ENCODE measurements at places on chromosomes 2 and 18.

GRCh38 chr18:6589923-6590322, 139.6 kb upstream of the ARHGAP28 start:
- DNase-seq, result no peak

DNA sequence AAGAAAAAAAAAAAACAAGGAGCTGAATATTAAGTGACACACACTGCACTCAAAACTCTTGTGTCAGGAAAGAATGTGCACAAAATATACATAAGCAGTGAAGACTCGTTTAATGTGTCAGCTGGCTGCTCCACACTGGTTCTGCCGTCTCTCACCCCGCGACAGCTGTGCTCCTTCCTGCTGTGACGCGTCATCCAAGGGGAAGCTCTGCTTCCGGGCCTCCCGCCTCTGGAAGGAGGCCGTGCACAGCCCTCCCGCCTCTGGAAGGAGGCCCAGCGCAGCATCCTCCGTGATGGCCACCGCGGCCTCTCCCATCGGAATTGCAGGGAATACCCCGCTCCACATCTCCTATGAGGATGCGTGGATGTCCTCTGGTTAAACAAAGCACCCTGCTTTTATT, 151.0 kb downstream of the HDAC4 start:
- DNase-seq, result no peak

GRCh38 chr2:24984912-24985311, 13.2 kb upstream of the DNAJC27 start:
- DNase-seq, result peak; percentile 81

DNA sequence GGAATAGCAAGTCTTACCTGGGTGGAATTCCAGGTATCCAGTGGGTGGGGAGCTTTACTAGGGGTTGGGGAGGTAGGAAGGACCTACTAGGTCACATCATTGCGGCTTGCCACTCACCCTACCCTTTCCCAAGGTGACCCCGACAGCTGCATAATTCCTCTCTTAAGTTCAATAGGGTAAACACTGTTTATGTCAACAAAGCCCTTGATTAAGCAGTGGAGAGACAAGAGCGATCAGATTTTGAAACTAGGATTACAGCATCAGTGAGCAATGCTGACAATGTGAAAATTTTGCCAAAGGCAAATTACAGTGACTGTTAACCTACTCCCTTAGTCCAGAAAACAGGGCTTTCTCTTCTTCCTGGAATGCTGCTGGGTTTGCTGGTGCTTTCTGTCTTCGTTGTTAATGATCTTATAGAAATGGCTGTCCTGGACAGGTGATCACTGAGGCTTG, 14.5 kb downstream of the SLC19A3 start:
- no peak for DNase-seq

DNA sequence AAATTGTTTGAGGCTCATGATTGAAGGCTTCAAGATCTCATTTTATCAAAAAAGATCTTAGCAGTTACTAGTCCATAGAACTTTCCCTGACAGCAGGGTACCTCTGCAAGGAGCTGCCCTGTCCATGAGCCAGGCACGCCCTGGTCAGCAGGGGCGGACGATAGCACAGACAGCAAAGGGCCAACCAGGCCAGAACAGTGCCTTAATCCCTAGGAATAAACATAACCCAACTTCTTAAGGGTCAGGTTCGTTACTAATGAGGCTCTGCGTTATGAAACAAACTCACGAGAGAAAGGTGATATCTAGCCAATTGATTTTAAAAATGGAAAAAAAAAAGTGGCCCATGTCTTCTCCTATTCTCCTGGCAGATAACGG, 59.2 kb downstream of the BCL2 start:
- no peak for DNase-seq

GRCh38 chr2:143558665-143559064, 429.4 kb downstream of the ARHGAP15 start:
- DNase-seq, result no peak

DNA sequence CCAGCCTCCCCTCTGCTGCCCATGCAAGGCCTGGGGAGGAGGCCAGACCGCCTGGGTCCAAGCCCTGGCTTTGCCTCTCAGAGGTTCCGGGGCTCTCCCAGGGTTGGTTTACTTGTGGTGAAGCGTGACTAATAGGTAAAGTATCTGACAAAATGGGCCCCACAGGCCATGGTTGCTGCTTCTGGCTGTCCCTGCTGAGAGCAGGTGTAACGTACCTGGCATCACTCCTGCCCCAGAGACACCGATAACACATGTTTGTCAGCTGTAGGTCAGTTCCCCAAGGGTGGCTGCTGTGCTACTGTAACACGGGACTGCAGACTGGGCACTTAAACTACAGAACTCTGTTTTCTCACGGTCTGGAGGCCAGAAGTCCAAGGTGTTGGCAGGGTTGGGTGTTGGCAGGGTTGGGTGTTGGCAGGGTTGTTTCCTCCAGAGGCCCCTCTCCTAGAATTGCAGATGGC, 34.1 kb downstream of the ODC1 start:
- DNase-seq, result no peak

DNA sequence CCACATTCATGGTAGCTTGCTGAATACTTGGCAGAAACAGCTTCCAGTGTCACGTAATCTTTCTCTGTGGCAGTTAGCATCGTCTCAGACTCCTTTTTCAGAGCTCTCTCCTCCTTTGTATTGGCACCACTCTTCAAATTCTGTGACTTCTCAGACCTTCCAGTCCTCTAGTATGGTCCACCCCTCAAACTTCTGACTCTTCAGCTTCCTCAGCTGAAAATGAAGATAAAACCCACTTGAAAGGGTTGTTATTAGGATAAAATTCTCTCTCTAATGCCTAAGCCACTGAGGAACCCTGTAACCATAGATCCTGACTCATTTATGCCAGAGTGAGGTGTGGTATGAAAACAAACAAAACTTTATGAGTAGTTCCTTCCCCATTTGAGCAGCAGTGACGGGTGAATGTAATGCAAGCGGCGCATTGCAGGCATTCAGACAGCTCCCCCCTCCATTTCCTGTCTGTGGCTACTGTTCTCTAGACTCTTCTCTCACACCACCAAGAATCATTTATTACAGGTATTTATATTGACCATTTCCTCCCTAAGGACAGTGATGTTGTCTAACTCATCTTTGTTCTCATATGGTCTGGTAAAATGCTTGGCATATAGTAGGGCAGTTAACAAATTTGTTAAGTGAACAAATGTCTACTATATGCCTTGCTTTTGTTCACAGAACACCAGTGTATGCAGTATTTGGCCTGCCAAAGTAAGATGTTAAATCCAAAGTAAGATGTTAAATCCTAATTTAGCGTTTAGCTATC, 35.3 kb downstream of the GALNT1 start:
- no peak for DNase-seq

- DNase-seq, result peak; percentile 8
Observed at GRCh38 chr2:157777427-157777826, 98.7 kb downstream of the ACVR1 start.

DNA sequence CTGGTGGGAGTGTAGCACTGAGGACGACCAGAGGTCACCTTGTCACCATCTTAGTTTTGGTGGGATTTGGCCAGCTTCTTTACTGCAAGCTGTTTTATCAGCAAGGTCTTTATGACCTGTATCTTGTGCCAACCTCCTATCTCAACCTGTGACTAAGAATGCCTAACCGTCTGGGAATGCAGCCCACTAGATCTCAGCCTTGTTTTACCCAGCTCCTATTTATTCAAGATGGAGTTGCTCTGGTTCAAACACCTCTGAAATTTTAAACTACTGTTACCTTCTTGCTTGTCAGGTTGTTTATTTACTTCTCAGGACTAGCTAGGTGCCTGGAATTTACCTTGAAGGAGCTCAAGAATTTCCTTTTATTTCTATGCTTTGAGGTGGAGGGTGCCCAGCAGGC, 9.5 kb upstream of the KCNG3 start:
- no peak for DNase-seq

DNA sequence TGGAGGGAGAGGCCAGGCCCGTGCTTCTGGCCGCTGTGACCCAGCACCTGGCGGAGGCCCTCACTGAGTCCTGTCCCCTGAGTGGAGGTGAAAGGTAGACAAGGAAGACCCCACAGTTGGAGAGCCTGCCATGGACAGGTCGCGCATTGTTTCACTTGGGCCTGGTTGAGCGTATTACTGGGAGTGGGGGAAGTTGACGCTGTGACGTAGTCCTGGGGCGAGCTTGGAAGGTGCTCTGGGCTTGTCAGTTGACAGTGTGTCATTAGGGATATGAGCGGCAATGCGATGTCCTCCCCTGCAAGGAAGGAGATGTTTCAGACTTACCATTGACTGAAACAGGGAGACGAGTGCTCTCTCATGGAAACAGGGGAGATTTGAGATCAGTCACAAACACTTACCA, 127.1 kb downstream of the SH3RF3 start:
- no peak for DNase-seq

DNA sequence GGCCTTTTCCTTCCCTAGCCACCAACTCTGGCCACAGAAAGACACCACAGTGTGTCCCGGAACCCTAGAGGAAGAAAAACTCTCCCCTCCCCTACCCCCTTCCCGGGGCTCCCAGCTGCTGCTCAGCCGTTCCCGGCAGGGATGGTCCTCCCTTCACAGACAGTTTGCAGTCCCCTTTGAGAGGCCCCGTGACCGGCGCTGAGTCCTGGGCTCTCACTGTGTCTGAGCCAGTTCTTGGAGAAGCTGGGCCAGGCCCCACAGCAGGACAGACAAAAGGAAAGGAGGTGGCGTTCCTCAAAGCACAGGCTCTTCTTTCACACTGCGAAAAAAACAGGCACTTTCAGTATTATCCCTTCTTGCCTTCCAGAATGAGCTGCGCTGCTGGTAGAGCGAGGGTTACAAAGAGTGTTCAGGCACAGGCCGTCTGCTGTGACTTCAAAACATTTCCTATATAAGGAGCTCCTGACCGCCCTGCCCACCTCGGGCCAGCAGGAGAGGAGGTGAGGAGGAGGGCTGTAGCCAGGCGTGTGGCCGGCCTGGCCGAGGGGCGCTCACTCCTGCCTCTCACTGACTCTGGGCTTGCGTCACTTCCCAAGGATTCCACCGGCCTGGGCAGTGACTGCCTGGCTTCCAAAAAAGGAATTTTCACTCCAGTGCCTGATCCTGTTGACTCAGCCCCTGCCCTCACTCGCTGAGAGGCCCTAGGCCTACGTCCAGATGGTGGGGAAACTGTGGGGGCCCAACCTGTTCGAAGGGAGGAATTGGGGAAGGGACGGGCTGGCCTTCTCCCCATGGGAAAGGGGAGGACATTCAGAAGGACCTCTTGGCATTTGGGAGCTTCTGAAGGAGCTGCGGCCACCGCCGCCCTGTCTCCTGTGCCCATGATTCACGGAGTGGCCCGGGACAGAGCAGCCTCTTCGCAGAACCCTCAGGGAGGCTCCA, 24.9 kb downstream of the CIDEA start:
- no peak for DNase-seq

DNA sequence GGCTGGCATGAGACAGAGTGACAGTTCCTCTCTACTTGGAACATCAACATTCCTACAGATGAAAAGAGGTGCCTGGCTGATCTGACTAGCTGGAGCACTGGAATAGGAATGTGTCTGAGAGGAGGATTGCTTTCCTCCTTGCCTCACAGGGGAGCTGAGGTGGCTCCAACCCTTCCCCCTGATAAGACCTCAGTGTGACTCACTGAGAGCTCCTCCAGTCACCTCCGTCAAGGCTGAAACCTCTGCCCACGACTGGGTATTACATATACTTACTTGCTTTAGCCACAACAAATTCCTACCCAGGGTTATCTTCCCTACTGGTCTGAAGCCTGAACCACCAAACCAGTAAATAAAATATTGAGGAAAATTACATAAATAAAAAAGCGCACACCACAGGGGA, 342.7 kb upstream of the REG3G start:
- no peak for DNase-seq

DNA sequence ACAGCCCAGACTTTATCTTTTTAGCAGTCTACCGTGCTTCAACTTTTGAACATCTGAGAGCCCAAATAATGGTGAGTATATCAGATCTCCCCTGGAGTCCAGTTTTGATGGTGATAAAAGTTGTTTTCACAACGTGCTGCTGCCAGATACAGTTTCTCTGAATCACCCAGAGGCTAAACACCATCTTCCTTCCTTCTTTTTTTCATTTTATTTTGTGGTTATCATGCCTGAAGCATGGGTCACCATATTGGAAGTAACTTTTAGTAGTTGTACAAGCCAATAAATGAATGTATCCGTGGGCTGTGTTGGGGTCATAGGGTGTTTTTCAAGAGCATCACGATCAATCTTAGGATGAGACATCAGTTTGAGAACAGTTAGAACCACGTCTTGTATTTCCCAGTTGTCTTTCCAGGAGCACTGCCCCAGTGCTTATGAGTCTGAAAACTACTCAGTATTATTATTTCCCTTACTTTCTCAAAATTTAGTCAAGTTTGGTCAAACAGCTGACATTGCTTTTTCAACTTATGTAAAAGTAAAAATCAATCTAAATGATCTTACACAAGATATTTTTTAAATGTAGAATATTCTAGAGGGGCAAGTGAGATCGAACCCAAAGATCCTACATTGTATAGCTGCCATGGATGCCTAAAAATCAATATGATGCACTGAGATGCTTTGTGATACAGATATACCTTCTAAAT, 311.4 kb downstream of the CTNNA2 start:
- DNase-seq, result no peak

DNA sequence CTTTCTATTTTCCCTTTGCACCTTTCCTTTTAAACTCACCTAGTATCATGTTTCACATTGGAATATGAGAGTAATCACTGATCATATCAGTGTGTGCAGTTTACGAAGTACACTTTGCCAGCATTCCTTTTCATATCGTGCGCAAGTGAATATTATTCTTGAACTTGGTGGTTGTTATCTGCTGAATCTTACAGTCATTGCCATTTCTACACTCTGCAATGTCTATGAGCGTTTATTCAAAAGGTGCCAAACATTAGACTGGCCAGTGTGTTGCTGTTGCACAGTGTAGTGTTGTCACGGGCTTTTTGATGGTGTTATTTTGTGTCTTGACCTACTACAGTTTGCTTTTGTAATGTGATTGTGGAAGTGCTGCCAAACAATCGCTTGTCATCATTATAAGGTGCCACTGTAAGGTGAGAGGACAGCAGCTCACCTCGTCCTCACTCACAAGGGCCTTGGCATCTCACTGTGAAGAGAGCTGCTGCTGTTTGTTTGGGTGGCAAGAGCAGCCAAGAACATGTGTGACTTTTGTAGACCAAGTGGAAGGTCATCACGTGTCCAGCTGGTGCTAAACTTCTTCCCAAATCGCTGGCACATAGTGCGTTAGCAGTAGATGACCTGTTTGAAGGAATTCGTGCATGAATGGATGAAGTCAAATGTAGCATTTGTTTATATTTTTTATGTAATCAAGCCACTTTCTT, 113.3 kb downstream of the MYO1B start:
- DNase-seq, result no peak

GRCh38 chr2:51959696-51960095, 927.8 kb upstream of the NRXN1 start:
- no peak for DNase-seq

- no peak for DNase-seq
Observed at GRCh38 chr2:73837847-73838585, 9.3 kb downstream of the STAMBP start.
